CD4-positive, alpha-beta T cell treated with Interleukin-17A for 1 hour (primary cell): ENCODE measurements at places on chromosomes 11 and 22.

DNA sequence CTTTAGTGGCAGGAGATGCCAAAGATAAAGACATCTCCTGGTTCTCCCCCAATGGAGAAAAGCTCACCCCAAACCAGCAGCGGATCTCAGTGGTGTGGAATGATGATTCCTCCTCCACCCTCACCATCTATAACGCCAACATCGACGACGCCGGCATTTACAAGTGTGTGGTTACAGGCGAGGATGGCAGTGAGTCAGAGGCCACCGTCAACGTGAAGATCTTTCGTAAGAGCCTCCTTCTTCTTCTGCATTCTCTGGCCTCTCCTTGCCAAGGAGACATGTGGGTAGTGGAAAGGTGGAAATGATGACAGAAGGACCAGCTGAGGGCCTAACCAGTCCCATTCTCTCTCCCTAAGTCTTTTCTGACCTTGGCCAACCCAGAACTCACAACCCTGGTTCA, 110.1 kb upstream of the TTC12 start:
- no peak for DNase-seq

DNA sequence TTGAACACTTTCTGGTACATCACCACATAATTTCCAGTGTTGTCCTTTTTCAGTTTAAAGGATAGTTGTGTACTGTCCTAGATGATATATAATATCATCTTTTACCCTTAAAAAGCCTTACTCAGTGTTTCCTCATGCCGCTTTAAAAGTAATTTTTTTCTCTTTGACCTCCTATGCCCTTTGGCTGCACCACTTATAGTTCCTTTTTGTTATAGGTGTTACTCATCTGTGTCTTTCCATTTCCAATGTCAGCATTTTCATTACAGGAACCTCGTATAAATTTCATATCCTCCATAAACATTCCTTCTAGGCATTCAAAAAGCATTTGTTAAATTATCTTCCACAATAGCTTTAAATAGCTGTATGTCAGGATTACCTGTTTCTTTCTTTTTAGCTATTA, 40.8 kb downstream of the USP47 start:
- DNase-seq, result no peak

- DNase-seq, result no peak
These were observed 27.4 kb downstream of the IGLL5 start for GRCh38 chr22:22914726-22915669.

- no peak for DNase-seq
These were observed 470.1 kb downstream of the NTM start for GRCh38 chr11:131840545-131840944.

GRCh38 chr22:17920145-17920605, 104.2 kb downstream of the MICAL3 start:
- no peak for DNase-seq

DNA sequence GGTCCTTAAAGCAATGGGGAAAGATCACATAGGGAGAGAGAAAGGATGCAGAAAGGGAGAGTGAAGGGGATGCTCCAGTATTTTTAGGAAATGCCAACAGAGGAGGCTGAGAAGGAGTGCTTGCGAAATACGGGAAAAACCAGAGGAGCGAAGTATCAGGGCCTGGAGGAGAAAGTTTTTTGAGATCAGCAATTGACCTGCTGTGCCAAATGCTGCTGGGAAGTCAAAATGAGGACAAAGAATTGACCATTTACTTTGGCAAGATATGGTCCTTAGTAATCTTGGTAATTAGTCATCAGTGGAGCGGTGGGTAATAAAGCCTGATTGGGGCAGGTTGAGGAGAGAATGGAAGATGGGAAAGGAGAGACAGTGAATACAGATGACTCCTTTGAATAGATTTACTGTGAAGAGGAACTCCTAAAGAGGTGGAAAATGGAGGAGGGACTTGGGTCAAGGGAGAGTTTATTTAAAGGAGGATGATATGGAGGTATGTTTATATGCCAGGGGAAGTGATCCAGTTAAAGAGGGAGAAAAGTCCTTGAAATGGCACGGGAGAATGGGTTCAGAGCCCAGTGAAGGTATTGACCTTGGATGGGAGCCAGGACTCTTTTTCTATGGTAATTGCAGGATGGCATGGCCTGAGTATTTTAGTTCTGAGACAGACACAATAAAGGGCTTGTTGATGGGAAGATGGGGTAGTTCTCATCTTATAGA, 111.5 kb downstream of the PKNOX2 start:
- no peak for DNase-seq

DNA sequence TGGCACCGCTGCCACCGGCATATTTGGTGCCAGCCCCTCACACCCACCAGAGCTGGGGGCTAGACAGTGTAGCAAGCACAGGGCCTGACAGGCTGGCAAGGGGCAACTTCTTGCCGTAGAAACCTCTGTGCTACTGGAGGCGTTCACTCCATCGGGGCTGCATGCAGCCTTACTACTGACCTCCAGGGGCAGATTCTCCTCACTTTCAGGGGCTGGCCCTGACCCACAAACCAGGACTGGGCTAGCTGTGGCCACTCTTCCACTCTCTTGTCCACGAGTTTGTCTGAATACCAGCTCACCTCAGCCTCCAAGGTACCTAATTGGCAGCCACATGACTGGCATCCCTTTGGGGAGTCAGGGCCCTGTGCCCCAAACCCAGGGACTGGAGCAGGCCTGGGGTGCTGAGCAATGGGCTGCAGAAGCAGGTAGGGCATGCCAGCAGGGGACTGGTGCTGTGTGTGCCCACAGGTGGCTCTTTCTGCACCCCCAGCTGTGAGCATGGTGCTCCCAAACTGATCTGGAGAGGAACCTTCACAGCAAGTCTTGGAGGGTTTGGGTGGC, 2.1 kb upstream of the LMO1 start:
- no peak for DNase-seq

DNA sequence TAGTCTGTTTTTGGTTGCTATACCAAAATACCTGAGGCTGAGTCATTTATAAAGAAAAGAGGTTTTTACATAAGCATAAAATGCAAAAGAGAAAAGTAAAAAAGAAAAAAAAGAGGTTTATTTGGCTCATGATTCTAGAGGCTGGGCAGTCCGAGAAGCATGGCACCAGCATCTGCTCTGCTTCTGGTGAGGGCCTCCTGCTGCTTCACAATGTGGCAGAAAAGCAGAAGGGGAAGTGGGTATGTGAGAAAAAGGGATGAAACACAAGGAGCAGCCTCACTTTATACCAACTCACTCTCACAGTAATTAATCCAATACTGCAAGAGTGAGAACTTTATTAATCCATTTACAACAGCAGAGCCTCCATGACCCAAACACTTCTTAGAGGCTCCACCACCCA, 47.1 kb downstream of the MTNR1B start:
- DNase-seq, result no peak

GRCh38 chr11:116913000-116913399, 75.6 kb upstream of the APOA1 start:
- DNase-seq, result no peak

DNA sequence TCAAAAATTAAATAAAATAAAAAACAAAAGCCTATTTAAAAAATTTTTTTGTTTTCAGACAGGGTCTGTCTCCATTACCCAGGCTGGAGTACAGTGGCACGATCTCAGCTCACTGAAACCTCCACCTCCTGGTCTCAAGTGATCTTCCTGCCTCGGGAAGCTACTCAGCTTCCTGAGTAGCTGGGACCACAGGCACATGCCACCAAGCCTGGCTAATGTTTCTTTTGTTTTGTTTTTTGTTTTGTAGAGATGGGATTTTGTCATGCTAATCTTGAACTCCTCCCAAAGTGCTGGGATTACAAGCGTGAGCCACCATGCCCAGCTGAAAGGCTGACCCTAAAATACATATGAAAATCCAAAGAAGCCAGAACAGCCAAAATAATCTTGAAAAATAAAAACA, 20.4 kb upstream of the L3MBTL2 start:
- DNase-seq, result no peak

DNA sequence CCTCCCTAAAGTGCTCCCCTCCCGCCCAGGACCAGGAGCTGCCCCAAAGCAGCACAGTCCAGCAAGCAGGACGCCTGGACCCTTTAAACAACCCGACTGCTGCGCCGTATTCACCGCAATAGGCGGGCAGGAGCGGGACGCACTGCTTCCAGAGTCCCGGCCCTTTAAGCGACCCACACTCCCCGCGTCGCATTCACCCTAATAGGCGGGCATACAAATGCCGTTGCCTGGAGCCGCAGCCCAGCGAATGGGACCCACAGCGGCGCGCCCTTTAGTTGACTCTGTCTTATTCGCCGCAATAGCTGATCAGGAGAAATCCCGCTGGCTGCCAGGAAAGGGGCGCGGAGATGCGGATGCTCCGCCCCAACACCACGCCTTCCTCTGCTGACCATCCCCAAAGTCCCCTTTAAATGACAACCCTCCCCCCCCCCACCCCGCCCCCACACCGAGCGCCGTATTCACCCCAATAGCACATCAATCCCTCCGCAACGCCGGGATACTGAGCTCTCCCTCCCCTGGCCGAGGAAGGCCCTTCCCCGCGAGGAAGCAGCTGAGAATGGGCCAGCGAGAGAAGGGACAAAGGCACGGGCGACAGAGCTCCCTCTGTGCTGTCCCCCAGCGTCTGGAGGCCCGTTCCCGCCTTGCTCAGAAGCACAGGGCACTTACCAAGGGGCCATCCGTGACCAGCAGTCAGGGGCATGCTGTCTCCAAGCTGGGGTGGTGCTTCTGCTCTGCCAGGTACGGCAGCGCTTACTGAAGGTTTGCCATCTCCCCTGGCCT, 4.7 kb downstream of the OSBPL5 start:
- no peak for DNase-seq

DNA sequence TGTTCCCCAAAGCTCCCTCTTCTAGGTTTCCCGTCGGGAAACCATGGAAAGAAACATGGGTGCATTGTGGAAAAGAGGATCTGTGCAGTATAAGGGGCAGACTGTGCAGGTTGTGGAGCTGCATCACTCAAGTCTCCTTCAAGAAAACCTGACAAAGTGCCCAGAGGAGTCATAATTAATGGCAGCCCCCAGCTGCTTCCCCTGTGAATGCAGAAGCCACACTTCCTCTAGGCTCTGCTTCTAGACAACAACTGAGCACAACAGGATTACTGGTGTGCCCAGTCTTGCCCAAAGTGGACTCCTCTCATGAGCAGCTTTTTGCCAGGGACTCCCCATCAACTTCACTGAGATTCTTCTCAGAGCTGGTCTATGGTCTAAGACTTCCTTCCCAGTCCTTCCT, 42.6 kb upstream of the SCUBE2 start:
- DNase-seq, result no peak

DNA sequence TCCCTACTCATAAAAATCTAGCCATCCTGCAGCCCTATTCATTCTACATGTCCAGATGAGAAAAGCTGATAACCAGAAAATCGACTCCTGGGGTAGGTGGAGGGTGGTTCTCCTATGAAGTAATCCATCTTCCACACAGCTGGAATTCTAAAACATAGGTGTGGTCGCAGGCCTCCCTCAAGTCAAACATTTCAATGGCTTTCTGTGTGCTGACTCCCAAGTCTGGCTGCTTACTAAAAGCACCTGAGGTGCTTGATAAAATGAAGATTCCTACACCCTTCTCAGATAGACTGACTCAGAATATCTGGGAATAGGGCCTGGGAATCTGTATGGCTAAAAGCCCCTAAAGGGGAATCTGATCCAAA, 26.1 kb downstream of the IRAG1 start:
- DNase-seq, result no peak

DNA sequence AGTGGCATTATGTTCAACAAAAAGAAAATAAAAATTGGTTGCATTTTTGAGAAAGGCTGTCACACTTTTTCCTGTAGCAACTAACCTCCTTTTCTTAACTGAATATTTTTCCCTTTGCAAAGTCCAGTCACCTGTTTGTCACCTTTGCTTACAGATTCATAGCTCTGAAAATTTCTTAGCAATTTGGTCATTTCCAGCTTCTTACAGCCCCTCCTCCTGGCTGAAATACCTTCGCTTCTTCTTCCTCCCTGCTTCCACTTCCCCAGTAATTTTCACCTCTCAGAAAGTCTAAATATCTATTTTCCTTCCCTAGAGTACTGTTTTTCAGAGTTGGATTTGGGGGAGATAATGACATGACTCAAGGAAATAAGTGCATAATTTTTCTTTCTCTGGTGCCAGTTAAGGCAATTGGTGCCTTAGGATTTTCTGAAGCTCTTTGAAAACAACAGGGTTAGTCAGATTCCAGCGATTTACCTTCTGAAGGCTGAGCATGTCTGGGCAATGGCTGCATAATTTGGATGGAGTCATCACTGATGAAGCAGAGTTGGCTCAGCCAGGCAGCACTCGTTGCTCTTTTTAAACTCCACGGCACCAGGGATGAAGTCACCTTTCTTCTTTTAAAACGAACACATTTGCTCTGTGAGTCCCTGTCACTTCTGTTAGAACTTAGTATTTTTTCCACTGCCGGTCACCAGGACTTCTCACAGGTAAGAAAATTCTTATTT, 62.1 kb upstream of the AMOTL1 start:
- DNase-seq, result no peak

- peak; percentile 14 for DNase-seq
These were observed at the start of gene TCN1 for GRCh38 chr11:59866397-59866796. Gene TCN1, minus strand, starts transcription at chr11:59866487. Its CDS starts 17 bp downstream, at chr11:59866470.

DNA sequence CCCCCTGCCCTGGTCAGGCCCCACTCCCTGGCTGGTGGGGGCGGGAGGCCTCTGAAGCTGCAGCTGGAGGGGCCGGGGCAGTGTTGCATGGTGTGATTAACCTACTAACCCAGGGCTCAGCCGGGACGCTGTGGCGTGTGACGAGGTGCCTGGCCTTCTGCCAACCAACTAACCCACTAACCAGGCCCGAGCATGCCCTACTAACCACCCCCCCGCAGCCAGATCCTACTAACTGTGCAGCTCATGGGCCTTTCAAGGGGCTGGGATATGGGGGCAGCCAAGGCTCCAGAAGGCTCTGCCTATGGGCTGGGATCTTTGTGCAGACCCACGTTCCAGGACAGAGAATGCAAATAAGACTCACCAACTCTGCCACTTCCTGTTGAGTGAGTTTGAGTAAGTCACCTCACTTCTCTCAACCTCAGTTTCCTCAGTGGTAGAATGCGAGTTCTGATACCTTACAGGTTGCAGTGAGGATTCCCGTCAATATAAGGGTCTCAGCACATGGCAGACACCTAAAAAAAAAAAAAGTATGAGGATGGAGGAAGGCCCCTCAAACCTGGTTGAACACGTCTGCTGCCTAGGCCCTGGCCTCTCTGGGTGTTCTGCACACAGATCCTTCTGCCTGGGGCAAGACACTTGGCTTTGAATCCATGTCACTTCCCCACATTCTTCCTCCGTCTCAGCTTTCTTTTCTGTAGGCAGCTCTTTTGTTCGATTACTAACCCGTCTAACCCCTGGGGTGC, 14.1 kb downstream of the MIAT start:
- DNase-seq, result peak; percentile 79

DNA sequence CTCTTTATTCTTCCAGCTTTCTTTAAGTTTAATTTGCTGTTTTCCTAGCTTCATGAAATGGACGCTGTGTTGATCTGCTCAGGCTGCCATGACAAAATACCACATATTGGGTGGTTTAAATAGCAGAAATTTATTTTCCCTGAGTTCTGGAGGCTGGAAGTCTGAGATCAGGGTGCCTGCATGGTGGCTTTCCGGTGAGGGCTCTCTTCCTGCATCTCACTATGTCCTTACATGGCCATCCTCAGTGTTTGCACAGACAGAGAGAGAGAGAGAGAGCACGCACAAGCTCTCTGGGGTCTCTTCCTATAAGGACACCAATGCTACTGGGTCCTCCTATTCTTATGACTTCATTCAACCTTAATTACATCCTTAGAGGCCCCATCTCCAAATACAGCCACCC, 28.7 kb downstream of the MCAM start:
- no peak for DNase-seq
